ENCODE measurements at places on chromosomes 4 and X.

DNA sequence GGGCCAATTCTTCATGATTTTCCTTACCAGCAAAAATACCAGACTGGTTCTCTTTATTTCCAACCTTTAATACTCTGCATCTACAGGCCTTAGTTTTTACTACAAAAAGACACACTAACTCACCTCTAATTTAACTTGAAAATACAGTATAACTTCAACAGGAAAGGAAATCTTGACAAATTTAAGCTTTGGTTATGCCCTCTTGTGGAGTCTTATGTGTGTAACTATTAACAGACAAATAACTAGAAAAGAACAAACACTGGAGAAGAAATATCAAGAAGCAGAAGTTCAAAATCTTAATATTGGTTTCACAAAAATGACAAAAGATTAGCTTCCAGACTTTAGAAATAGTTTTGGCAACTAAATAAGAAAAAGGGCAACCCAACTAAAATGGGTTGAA is 33.0 kb downstream of the PPA2 start:
- no peak for DNase-seq

DNA sequence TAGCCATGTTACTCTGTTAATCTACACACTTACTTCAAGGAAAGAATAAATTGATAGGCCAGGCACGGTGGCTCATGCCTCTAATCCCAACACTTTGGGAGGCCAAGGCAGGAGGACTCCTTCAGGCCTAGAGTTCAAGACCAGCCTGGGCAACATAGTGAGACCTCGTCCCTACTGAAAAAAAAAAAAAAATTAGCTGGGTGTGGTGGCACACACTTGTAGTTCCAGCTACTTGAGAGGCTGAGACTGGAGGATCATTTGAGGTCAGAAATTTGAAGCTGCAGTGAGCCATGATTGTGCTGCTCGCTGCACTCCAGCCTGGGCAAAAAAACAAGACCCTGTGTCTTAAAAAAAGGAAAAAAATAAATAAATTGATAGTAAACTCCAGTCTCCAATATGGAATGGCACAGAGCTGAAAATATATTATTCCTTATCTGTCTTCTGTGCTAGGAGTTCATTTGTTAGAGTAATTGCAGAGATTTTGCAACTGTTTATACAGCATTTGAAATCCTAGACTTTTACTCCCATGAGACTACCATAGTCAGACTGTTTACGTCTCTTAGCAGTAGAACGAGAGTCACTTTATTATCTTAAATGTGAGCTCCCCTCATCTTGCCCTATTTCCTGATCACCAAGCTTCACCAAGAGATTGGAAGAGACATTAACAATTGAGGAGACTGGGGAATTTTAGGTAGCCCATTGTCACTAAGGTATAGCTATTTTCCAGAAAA is 18.8 kb upstream of the TMEM131L start:
- DNase-seq, result no peak

DNA sequence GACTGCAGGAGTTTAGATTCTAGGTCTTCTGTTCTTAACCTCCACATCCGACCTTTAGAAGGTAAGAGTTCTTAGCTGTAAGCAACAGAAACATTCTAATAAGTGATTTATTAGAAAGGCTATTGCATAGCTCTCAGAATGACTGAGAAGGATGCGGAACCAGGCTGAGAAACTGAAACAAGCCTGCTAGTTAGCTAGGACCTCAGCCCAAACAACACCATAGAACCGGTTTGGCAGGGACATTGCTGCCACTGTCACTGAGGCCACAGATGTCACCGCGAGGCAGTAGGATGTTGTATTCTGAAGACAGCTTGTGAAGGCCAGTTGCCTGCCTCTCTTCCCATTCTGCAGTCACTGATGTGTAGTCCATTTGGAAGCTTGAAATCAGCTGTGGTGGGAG is 160.0 kb upstream of the ARX start:
- DNase-seq, result no peak

DNA sequence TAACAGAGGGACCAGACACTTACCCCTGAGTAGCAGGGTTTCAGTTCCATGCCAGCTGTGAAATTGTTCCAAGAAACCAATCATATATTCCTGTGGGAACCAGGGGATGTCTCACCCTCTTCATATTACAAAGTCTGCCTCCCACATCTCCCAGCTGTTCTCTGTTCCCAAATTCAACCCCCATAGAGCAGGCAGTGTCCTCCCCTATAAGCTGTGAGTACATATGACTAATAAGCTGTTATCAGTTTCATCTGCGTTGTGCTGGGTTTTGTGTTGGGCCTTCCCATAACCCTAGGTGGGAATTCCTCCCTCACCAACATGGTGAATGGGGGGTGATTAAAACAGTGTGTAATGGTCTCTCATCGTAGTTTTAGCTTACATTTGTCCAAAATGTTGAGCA is 41.0 kb downstream of the CEP44 start:
- DNase-seq, result no peak

GRCh38 chrX:119541188-119541587 is 24.0 kb downstream of the STEEP1 start:
- DNase-seq, result no peak

- DNase-seq, result peak; percentile 13
These were observed 63.3 kb downstream of the MEPE start for GRCh38 chr4:87895964-87896621.

- no peak for DNase-seq
These were observed 269.0 kb upstream of the CXXC4 start for GRCh38 chr4:104763554-104764222.

DNA sequence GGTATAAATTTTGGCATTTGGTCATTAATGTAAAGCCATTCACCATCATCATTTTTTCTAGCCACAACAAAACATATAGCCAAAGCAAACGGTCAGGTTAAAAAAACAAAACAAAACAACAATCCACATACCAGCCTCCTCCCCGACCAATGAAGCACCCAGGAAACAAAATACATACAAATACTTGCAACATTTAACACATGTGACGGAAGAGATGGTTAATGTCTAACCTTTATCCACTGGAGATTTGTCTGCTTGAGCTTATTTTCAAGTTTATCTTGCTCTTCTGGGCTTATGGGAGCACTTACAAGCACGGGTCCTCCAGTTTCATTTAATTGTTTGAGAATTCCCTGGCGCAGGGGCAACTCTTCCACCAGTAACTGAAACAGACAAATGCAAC is 857.5 kb upstream of the FTHL17 start:
- no peak for DNase-seq

DNA sequence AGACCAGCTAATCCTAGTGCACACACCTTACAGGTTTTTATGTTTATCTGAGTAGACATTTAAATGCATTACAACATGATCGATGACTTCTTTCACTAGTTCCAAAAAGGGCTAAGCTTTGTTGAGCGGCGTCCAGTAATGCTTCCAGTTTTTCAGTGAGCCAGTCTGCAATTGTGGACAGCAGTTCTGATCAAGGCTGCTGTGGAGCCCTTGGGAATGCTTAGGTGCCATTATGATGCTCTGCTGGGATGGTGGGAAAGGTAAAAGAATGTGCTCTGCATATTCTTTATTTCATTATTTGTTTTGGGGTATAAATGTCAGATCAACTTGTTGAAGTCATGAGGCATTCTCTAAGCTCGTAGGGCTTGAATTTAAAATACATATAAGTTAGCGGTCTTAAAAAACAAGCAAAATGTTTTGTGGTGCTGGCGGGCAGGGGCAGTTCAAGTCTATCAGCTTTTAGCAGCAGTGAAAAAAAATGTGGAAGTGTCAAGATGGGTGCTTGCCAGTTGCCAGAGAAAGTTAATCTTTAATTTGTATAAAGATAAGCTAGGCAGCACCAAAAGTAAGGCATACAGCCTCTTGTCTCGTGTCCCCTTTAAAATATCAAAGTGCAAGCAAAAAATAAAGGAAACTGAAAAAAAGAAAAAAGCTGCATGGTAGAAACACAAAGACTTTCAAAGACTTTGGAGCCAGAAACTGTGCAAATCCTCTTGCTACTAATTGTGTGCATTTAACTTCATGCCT is 5.8 kb downstream of the MID1IP1 start:
- no peak for DNase-seq

GRCh38 chr4:154304679-154305078 is 186.9 kb downstream of the DCHS2 start:
- no peak for DNase-seq

DNA sequence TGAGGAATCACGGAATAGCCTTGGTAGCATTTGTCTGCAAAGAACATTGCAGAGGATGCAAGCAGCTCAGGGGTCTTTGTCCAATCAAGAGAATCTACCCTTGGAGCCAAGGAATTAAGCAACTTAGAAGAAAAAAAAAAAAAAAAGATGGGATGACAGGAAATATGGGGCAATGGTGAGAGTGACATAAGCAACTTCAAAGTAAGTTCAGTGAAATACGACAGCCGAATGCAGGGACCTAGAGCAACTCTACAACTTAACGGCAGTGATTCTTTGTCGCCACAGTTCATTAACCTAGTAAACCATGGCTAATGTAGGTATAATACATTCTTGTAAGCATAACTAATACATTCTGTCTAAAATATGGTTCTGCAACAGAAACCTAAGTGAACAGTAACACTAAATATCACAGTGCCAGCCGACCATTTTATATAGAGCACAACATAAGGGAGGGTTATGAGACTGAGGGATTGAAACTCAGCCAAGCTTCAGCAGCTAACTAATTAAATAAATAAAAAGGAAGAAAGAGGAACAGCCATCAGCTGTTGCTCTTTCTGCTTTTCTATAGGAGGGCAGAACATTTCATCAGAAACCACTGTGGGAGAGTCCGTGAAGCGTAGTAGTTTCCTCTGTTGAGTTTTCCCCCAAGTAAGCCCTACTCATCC is 74.7 kb downstream of the PPARGC1A start:
- DNase-seq, result no peak

GRCh38 chrX:73963682-73964081 is 340.3 kb upstream of the ZCCHC13 start:
- no peak for DNase-seq

DNA sequence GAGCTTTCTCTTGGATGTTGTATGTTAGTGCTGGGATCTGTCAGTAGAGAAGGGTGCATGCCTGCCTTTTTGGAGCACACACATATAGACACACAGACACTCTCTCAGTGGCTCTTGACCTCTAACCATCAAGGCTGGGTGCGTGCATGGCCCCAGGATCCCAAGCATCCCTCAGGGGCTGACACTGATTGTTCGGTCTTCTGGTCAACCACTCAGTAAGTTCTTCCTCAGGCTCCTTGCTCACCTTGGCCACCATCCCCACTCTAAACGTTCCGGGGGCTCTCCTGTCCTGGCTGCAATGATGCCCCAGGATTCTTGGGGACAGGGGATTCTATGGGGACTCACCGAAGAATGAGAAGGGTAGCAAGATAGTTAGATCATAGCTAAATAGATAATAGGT is 179.6 kb downstream of the SHOX start:
- no peak for DNase-seq

- no peak for DNase-seq
These were observed 78.7 kb upstream of the OGT start for GRCh38 chrX:71454222-71454621.

GRCh38 chr4:184821242-184821641 is 4.5 kb downstream of the ACSL1 start:
- DNase-seq, result no peak

DNA sequence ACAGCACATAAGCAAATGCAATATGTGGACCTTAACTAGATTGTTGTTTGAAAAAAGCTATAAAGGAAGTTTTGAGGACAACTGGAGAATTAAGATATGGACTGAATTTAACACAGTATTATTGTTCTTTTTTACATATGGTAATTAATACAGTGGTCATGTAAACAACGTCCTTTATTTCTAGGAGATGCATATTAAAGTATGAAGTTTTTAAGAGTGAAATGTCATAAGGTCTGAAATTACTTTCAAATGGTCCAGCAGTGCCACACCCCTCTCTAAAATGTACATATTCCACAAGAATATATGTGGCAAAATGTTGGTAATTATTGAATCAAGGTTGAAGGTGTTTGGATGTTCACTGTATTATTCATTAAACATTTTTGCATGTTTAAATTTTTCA is 40.9 kb downstream of the WDFY3 start:
- no peak for DNase-seq

DNA sequence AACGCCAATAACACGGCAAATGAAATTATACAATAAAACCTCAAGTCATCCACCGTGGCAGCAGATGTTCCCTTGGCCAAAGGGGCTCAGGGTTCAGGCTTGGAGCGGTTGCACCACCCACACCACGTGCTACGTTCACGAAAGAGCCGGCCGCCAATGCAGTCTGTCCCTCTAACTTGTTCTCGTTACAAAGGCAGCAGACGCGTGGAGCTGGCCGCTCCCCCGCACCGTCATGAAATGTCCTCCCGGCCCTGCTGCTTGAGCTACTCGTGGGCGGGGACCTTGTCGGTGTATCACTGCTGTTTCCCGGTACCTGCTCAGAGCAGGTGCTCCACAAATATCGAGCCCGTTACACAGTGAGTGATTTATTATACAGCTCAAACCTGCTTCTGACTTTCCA is 36.4 kb upstream of the MAN2B2 start:
- no peak for DNase-seq

- no peak for DNase-seq
These were observed 689 bp upstream of the OGT start for GRCh38 chrX:71532078-71532752.

DNA sequence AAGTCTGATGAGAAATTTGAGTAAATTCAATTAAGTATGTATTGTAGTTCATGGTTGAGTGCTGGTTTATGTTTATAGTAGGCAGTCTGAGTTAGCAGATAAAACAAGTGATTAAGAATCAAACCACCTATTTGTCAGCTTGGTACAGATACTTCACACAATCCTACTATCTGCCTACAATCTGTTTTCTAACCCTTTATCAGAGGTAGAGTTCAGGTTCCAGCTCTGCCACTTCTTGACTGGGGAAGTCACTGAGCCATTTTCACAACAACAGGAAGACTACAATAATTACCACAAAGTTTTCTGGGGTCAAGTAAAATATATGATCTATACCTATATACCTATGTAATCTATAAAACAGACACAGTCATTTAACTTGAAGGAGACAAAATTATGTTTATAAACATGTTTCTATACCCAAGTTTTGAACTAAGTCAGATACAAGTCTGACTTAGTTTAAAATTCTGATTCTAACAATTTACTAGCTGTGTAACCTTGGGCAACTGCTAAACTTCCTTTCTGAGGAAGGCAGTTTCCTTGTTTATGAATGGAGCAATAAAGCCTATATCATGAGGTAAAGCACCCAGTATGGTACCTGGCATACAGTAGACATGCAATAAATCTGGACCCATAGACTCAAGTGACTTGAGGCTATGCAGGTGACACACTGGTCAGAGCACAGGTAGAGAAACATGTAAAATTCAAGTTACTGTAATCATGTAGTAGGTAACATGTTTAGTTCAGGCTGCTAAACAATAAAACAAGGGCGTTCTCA is 37.2 kb upstream of the BDH2 start:
- DNase-seq, result no peak

Measured in stimulated activated CD4-positive, alpha-beta T cell treated with anti-CD3 and anti-CD28 coated beads, Interleukin-1b, Interleukin-23, amount 100 ng/mL, for 24 hours (primary cell).